ENCODE measurements at places on chromosomes 7 and 10. TPM values are rescaled to one million over a fixed set of nuclear protein-coding genes. Genes with fewer than 3 reads are reported as not detected.

The MSMB gene
- polyA plus RNA-seq = not detected

The AKR1C4 gene
- polyA plus RNA-seq = not detected

GRCh38 chr10:128152741-128153580, 26.7 kb upstream of the MKI67 start:
- no peak for DNase-seq

The THSD7A gene
- 17.1 TPM for polyA plus RNA-seq

GRCh38 chr10:14875941-14876340, 2.7 kb upstream of the SUV39H2 start:
- no peak for DNase-seq

The MMD2 gene
- not detected for polyA plus RNA-seq

GRCh38 chr7:47179812-47180515, 401.9 kb downstream of the TNS3 start:
- no peak for DNase-seq

The ZNF239 gene
- polyA plus RNA-seq = 10.7 TPM

The NKX1-2 gene
- polyA plus RNA-seq = not detected

GRCh38 chr10:62016623-62017490, 115.4 kb downstream of the ARID5B start:
- DNase-seq = no peak

DNA sequence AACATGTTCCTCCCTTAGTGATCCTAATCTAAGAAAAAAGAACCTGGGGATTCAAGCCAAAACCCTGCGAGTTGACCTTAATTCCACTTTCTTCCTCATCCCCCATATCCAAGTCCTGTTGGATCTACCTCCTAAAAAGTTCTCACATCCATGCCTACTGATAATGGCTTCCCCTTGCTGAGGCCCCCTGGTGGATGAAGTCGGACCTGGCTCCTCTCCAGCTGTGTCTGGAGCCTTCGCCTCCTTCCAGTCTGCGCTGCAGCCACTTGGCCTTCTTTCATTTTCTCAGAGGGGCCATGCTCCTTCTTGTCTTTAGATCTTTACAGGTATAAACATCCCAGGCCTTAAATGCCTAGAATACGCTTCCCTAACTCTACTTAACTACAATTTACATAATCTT, 8.1 kb downstream of the PDE1C start:
- DNase-seq = peak; percentile 7

- DNase-seq = no peak
These were observed 20.0 kb downstream of the XPNPEP1 start for GRCh38 chr10:109902992-109903947.

DNA sequence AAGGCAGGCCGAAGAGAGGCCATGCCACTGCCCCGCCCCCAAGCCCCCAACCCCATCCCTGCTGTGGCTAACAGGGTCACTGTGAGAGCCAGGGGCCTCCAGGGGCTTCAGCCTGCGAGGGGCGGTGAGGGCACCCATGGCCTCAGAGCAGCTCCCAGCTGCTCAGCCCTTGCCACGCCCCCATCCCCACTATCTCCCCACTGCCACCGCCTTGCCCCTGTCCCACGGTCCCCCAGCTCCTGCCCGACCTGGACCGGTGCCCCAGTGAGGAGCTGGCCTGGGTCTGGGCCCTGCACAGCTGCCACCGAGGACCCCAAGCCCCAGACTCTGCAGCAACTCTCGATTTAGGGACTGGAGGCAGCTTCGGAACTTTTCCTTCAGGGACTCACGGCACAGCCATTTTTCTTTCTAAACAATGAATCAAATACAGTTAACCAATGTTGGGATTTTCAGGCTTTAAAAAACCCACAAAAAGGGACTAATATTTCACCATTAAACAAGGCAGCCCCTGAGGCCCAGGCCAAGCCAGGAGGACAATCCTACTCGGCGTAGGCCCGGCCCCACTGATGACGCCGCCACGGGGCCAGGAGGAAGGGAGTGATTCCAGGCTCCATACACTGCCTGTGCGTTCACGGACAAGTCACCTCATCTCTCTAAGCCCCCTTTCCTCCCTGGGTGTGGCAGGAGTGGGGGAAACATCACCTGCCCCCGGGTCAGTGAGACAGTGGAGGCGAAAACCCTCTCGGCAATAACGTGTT, 237.1 kb downstream of the ELFN1 start:
- no peak for DNase-seq

DNA sequence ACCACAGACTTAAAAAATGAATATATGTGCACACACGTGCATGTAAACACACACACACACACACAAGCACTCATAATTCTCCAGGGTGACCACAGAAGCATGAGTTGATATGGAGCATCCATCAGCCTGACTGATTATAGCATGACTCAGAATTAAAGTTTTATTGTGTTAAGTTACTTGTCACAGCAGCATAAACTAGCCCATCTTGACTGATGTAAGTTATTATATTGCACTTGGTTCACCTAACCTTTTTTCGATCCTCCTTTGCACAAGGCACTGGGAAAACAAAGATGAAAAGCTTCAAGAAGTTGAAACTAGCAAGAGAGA, 18.8 kb upstream of the SLC35G1 start:
- DNase-seq = no peak

GRCh38 chr10:131876017-131876416, 24.8 kb upstream of the PPP2R2D start:
- no peak for DNase-seq

- DNase-seq = no peak
These were observed 50.2 kb upstream of the PIK3CG start for GRCh38 chr7:106814887-106815286.

The SPDYE11 gene
- polyA plus RNA-seq = 1.1 TPM

GRCh38 chr7:130418306-130418705, 22.5 kb downstream of the CEP41 start:
- no peak for DNase-seq

The AS3MT gene
- polyA plus RNA-seq = 16.4 TPM

DNA sequence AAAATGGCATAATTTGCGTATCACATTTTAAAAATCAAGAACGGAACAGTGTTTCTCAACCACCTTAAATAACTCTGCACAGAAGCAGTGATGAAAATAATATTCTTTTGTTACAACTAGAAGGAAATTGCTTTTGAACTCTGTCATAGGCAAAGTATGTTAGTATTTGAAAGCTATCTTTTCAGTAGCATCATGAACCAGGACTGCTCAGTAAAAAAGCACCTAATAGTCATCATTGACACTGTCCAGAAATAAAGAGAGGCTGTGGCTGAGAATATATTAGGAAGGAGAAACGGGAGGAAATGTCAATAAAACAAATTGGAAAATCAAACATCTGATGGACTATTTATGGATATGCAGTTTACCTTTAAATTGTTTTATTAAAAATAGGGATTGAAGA, 237.2 kb upstream of the AKR1E2 start:
- DNase-seq = no peak

The TFR2 gene
- 1.1 TPM for polyA plus RNA-seq

- DNase-seq = no peak
These were observed 239.3 kb upstream of the PLPP4 start for GRCh38 chr10:120217736-120218135.

DNA sequence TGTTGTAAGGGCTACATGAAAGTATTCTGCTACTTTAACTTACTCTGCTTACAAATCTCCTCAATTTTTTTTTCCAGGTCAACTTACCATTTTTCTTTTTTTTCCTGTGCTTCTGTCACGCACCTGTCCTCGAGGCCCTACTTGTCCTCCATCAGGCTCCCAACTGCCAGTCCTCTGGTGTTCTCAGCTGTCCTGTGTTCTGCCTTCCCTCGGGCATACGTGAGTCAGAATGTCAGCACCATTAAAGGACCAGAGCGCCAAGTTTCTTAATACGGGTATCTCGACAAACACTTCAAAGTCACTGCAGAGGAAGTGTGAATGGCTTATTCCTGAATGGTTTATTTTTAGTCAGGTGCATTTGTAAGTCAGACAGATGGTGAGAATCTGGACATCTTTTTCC, at the start of gene TEX47:
TSS of gene TEX47 (minus strand) at position 185 of the 400 bp plus-strand sequence. CDS start 795 bp downstream, outside the sequence.
- DNase-seq = no peak

- DNase-seq = no peak
These were observed 25.2 kb upstream of the LSM8 start for GRCh38 chr7:118158766-118159165.

- DNase-seq = peak; percentile 61
These were observed 67.4 kb downstream of the PDGFA start for GRCh38 chr7:452226-452751.

- no peak for DNase-seq
These were observed 65.4 kb upstream of the DNAJB6 start for GRCh38 chr7:157271315-157271990.

The TRDMT1 gene
- 17.8 TPM for polyA plus RNA-seq

DNA sequence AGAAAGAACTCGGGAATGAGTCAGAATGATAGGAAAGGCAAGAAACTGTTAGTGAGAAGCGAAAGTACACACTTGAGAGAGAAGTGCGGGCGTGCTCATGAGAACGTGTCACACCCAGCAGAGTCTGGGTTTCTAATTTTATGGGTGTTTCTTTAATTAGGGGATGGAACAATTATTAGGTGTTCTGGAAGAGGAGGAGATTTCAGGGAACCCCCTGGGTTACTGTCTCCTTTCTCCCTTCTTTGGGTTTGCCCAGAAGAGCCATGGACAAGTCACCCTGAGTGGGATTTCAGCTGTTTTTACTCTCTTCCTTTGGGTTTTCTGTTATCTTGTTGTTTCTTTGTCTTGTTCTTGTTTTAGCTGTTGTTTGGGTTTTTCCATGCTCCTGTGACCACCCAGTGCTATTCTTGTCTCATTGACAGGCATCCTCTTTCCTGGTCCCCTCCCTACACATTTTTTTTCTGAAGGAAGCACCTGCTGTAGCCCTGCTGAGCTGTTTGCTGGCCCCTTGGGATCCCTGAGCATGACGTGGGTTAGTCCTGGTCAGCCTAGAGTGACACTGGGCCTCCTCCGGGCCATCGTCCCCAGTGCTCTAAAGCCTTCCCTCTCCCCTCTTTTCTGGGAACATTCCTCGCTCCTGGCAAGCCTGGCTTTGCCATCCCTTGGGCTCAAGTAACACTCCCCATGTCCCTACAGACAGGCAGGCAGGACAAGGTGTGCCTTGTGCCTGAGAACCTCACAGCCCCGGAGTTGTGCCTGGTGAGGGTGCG, 3.5 kb downstream of the SH2D4B start:
- no peak for DNase-seq

DNA sequence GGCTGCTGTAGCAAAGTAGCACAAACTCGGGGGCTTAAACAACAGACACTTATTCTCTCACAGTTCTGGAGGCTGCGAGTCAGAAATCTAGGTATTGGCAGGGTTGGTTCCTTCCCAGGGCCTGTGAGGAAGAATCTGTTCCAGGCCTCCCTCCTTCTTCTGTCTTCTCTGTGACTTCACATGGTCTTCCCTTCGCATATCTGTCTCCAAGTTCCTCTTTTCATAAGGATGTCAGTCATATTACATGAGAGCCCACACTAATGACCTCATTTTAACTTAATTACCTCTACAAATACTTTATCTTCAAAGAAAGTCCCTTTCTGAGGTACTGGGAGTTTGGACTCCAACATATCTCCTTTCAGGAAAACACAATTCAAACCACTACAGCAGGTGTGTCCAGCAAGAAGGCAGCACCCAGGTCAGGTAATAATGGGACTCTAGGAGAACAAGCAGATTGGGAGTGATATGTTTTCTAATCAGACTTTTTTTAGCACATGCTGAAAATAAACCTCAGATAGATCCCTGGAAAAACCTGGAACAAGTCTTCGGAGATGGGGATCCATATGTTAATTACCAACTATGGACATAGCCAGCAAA, 11.7 kb downstream of the CREB5 start:
- no peak for DNase-seq

- DNase-seq = no peak
These were observed 246.7 kb downstream of the GFRA1 start for GRCh38 chr10:116026315-116026714.

DNA sequence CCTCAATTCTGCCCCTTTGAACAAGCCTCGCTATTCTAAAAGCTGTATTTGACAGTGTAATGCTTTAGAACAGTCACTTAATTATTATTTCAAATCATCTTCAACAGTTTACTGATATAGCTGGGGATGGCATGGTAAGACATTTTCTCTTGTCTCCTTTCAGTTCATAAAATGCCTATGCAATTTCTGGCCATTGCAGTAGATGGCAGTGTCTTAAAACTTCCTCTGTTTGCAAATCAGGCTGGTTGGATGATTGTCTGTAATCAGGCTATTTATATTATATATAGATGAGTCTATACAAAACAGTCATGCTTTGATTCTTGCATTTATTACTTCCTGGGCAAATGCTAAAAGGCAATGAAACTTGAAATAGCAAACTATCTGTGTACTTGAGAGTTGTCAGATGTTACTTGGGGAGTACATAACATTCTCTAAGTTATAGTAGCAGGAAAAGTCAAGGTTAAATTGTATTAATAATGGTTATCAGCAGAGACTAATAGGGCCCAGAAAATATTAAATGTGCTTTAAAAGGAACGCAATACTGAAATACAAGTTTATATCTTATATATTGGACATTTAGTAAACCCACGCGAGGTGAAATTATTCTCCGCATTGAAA, 55.5 kb upstream of the LHFPL3 start:
- no peak for DNase-seq

The TMEM213 gene
- polyA plus RNA-seq = 1.3 TPM

The MYL7 gene
- not detected for polyA plus RNA-seq

The CCL26 gene
- not detected for polyA plus RNA-seq

DNA sequence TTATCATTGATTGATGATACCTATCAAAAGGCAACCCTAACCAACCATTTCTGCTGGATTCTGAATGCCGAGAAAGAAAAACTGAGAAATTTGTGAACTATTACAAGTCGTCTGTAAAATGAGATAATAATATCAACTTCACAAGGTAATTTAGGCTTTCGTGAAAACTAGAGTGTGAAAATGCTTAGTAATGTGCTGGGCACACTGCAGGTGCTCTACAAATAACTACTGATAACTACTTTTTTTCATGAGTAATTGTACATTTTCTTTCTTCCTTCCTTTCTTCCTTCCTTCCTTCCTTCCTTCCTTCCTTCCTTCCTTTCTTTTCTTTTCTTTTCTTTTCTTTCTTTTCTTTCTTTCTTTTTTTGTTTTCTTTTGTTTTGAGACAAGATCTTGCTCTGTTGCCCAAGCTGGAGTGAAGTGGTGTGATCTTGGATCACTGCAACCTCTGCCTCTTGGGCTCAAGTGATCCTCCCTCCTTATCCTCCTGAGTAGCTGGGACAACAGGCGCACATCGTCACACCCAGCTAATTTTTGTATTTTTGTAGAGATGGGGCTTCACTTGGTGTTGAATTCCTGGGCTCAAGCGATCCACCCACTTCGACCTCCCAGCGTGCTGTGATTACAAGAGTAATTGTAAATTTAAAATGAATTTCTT, 42.9 kb downstream of the BMPR1A start:
- no peak for DNase-seq

DNA sequence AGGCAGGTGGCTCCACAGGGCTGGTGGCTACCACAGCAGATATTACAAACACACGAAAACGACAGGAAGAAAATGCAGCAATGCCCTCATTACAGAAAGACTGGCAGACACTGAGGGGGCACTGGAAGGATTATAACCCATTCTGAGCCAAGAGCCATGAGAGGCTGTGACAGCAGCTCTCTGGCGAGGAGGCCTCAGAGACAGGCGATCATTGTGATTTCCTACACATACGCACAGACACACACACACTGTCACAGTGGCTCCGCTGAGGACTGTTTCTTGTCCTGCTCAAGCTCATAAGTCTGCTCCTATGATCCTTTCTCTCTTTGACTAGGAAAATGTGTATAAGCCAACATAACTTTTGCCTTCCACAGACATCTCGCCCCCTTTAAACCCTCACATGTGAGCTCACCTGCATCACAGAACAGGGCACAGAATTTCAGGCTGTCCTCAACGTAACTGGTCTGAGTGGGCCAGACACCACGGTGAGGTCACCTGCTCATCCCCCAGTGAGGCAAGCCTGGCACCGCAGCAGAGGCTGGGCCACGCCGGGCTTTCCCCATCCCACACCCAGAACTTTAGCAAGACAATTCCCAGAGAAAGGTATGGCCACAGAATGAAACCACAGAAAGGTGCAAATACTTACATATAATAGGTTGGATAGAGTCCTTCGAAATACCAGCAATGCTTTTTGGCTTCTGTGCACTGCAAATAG, 51.7 kb downstream of the VOPP1 start:
- DNase-seq = no peak

The NOC3L gene
- 30.5 TPM for polyA plus RNA-seq

All from left lung (tissue), 14 donors.